Activated T-cell treated with anti-CD3 and anti-CD28 coated beads, Interleukin-2, amount 50 U/mL, for 24 hours (primary cell): ENCODE measurements at places on chromosomes 5 and 9.

- no peak for DNase-seq
Measured at GRCh38 chr9:15697446-15697851, 144.6 kb downstream of the CCDC171 start.

DNA sequence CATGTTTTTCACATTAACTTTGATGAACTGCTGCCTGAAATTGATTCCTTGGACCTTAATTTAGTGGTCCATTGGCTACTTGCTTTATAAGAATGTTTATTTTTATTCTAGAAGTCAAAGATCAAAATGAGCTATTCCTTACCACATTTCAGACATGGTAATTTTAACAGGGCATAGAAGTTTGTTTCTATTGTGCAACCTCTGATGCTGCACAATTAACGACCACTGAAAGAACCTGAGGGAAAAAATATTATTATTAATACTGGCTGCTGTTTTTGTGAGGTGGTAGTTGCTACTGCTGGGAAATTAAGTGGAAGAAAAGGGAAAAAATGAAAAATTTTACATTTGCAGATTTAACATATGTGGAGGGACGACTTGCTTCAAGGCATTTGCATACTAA lies 37.9 kb upstream of the RAB3C start:
- DNase-seq, result no peak

DNA sequence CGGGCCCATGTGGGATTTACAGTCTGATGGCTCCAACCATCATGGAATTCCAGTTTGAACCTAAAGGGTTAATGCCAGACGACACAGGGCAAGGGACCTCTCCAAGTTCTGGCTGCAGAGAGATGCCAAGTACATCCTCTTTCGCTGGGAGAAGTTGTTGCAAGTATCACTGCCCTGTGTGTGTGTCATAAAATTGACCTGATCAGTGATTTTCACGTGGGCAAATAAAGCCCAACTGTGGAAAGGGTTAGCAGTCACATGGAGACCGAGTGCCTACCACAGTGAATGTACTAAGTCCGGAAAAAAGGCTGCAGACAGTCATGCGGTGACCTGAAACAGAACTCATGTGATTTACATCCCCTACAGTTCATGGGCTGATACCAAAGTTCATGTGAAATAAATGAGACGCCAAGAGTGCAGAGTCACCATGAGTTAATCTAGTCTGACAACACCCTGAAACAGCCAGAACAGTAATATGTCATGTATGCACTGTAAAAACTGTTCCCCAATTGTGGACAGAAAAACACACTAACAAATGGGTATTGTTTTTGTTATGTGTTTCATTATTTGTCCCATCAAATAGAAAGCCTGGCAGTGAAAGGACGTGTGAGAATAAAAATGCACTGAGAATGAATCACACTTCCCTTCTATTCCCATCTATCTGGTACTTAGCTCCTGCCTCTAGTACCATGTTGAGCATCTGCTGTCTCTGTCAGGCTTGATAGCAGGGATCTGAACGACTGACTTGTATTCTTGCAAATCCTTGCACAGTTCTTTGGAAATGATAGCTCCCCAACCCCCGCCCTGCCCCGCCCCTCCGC lies 115.7 kb downstream of the SUSD1 start:
- no peak for DNase-seq

DNA sequence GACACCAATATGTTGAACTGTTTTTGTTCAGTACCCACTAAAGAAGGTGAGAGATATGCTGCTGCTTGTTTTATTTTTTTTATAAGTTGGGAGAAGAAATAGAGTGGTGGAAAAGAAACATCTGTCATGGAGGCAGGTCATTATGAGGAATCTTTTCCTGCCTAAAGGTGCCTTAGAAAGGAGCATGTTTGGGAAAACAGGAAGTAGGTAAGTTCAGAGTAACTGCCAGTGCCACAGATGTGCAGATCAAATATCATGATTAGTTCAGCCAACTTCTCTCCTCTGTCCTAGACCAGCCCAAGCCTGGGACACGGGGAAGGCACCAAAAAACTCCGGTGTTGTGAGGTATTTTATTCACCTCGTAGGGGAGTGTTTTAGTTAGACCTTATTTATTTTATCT lies 144.2 kb downstream of the MAN2A1 start:
- no peak for DNase-seq

GRCh38 chr9:33942471-33943083 lies 106.1 kb downstream of the UBAP2 start:
- no peak for DNase-seq

DNA sequence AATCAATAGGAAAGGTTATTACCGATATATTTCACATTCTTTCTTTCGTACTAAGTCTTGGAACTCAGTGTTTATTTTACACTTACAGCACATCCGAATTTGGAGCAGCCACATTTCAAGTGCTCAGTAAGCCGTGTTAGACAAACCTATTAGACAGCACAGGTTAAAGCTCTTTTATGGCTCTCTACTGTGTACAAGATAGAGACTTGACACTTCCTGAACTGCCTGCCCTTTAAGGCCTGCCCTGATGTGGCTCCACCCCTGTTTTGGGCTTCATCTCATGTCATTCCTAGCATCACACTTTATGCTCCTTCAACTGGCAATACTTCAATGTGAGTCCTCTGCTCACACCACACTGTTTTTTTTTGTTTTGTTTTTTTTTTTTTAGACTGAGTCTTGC lies 23.5 kb upstream of the SUSD1 start:
- DNase-seq, result no peak

GRCh38 chr9:35914301-35914807 lies 5.1 kb downstream of the SPAAR start:
- DNase-seq, result peak; percentile 34

DNA sequence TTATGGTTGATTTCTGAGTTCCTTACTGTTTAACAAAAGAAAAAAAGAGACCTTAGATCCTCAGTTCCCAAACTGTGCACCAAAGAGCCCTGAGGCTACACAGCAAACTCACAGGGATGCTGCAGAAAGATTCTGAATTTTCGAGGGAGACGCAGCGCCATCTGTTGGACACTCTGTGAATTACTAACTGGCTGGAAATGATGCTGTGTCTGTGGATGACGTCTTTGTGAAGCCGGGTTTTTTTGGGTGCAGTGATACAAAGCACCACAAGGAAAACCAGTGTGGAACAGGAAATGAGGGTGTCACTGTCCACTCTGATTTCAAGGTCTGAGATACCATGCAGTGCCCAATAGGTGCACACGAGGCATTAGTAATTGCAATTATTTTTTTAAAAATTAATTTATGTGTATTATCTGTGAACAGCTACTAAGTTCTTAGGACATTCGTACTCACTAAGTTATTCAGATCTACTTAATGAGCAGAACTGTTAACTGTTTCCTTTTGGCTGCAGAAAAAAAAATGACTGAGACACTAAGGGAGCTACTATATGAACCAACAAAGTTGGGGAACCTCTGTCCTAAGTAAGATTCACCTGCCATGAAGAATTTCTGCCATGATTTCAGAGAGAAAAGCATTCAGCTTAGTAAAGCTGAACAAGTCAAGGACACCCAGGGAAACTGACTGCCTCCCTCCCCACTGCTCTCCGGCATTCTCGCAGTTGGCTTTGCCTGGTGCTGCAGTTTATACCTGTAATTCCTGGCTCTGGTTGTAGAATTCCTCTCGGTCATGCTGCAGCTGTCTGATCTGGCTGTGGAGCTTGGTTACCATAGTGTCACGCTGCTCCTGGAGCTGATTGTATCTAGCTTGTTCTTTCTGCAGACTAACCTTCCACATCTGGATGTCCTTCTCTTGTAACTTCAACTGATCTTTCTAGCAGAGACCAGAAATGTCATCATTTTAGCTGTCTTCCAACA lies 23.4 kb downstream of the SPACA9 start:
- DNase-seq, result peak; percentile 80

DNA sequence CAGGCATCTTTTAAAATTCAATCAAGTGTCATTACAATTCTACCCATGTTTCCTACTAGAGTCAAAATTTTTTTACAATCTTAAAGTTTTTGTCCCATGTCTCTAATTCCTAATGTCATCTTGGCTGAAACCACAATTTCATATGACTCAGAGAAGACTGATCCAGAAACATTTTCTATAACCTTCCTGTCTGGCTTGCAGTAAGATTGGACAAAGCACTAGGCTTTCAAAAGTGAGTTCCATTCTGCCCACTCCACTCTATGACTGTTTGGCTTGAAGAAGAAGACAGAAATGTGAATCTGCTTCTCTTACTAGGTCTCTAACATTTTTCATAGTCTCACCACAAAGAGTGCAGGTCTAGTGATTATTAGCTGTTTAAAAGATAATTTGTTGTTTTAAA lies 88.8 kb downstream of the NR3C1 start:
- no peak for DNase-seq
